ENCODE measurements at places on chromosomes 16 and 17. TPM values are rescaled to one million over a fixed set of nuclear protein-coding genes. Genes with fewer than 3 reads are reported as not detected.

DNA sequence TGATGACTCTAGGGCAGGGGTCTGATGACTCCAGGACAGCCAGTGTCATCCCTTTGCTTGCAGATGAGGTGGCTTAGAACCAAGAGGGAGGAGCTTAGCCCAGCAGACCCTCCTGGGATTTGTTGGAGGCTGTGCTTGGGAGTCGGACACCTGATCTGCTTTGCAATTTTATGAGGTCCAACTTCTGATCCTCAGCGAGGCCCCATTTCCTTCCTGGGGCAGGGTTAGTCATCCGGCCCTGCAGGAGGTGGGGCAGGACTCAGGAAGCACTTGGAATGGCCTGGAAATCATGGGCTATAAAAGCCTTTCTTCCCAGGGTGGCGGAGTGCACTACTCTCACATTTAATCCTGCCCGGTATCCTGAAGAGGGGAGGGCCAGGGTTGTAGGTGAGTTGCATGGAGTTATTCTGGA, 168.5 kb downstream of the MSI2 start:
- H3K36me3 ChIP-seq: peaks cover 8% of the 10 kb centered on the region
- H3K27me3 ChIP-seq: no peaks in the 10 kb centered on the region
- no peak overlapping the region for H3K4me3 ChIP-seq
- no peak overlapping the region for H3K27ac ChIP-seq
- H3K4me1 ChIP-seq: peaks cover 15% of the 10 kb centered on the region

DNA sequence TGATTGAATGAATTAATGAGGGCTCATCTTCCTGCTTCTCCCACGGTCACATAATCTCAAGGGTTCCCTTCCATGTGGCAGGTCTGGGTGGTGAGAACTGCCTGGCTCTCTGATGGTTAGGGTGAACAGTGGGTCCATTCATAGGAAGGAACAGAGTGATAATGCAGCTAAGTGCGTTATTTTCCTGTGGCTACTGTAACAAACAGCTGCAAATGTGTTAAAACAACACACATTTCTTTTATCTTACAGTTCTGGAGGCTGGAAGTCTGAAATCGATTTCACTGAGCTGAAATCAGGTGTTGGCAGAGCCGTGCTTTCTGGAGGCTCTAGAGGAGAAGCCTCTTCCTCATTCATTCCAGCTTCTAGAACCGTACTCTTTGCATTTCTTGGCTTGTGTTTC, 95.3 kb downstream of the BMERB1 start:
- DNase-seq: no peak
- H3K27ac ChIP-seq: no peak overlapping the region
- H3K4me3 ChIP-seq: no peak overlapping the region

DNA sequence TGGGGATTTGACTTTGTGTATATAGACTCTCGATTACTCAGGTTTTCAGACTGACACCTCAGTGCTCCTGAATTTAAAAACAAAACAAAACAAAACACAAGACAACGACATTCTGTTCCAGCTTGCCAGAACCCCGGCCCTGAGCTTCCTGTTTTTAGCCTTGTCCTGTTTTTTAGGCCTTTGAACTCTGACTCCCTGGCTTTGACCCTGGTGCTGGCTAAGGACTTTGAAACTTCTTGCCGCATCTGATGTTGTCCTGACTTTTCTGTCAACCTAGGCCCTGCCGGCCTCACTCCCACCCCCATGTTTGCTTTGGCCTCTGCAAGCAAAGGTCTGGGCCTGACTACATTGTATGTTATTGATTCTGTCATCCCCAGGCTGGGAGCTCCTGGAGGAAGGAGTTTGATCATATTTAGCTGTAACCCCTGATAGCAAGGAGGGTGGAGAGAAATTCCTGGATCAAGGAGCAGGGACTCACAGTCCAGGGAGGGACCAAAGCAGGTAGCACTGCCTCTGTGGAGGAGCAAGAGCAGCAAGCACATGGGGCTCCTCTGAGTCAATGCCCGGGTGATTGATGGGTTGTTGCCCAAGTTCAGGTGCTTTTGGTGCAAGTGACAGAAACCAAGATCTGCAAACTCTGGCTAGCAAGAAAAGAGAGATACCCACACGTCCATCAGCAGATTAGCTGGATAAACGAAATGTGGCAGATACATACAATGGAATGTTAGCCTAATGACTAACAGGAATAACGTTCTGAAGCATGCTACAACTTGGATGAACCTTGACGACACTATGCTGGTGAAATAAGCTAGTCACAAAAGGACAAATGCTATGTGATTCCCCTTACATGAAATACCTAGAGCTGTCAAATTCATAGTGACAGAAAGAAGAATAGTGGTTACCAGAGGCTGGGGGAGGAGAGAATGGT, 7.7 kb downstream of the CCL16 start:
- H3K27me3 ChIP-seq: peaks cover 6% of the 10 kb centered on the region
- peaks cover 7% of the 10 kb centered on the region for H3K4me1 ChIP-seq
- H3K36me3 ChIP-seq: no peaks in the 10 kb centered on the region
- no peak overlapping the region for H3K27ac ChIP-seq
- no peak overlapping the region for H3K4me3 ChIP-seq

GRCh38 chr16:84970447-84971127, 40.7 kb downstream of the ZDHHC7 start:
- no peak overlapping the region for H3K27ac ChIP-seq
- peaks cover 2% of the 10 kb centered on the region for H3K27me3 ChIP-seq
- no peak overlapping the region for H3K4me3 ChIP-seq
- DNase-seq: peak; percentile 84
- peaks cover 6% of the 10 kb centered on the region for H3K36me3 ChIP-seq

The FOXN1 gene
- not detected for total RNA-seq

DNA sequence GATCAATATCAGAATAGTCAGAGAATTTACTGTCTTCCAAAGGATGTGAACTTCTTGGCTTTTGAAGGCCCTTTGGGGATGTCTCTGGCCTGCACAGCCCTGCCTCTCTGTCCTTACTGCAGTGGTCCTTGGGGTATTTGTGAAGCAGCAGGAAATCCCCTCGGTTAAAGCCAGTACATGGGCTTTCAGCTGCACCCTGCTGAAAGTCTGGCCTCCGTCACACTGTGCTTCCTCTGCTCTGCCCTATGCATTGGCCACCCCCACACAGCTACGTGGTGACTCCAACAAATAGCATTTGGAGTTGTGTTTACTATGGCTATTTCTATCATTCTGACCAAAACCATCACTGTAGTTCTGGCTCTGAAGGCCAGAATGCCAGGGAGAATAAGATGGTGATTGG, 21.2 kb downstream of the SYCE1L start:
- no peaks in the 10 kb centered on the region for H3K27me3 ChIP-seq
- H3K27ac ChIP-seq: no peak overlapping the region
- no peak overlapping the region for H3K4me3 ChIP-seq
- DNase-seq: no peak
- no peaks in the 10 kb centered on the region for H3K4me1 ChIP-seq
- H3K36me3 ChIP-seq: no peaks in the 10 kb centered on the region

DNA sequence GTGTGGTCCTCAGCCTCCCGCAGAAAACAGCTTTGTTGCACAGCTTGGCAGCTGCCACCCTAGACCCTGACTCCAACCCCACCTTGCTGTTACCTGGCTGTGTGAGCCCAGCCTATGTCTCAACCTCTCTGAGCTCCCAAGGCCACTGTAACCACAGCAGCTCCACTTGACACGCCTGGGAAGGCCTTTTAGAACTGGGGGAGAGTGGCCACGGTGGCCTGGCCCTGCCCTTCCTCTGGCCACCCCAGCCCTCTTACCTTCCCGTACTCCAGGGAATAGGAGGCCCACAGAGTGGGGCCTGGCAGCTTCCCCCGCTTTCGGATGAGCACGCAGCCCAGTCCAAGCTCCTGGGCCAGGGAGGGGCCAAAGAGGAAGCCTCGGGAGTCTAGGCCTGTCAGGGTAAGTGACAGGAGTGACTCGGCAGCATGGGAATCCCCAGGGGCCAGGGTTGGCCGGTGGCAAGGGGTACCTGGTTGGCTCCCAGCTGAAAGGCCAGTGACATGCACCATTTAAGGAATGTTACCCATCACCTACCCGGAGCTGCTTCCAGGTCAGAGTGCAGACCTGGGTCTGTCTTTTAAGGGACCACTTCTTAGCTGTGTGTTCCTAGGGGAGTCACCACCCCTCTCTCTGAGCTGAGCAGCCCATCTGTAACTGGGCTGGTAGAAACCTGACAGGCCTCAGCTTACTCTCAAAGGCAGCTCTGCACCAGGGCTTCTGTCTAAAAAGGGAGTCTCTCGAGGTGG, 1.4 kb downstream of the APRT start:
- H3K27me3 ChIP-seq: no peaks in the 10 kb centered on the region
- peaks cover 41% of the 10 kb centered on the region for H3K4me1 ChIP-seq
- peak overlapping the region; percentile 93 for H3K27ac ChIP-seq
- H3K36me3 ChIP-seq: peaks cover 44% of the 10 kb centered on the region
- peak overlapping the region; percentile 85 for H3K4me3 ChIP-seq

The TAT gene
- total RNA-seq: not detected

The TEKT5 gene
- not detected for total RNA-seq

The KRT20 gene
- not detected for total RNA-seq

DNA sequence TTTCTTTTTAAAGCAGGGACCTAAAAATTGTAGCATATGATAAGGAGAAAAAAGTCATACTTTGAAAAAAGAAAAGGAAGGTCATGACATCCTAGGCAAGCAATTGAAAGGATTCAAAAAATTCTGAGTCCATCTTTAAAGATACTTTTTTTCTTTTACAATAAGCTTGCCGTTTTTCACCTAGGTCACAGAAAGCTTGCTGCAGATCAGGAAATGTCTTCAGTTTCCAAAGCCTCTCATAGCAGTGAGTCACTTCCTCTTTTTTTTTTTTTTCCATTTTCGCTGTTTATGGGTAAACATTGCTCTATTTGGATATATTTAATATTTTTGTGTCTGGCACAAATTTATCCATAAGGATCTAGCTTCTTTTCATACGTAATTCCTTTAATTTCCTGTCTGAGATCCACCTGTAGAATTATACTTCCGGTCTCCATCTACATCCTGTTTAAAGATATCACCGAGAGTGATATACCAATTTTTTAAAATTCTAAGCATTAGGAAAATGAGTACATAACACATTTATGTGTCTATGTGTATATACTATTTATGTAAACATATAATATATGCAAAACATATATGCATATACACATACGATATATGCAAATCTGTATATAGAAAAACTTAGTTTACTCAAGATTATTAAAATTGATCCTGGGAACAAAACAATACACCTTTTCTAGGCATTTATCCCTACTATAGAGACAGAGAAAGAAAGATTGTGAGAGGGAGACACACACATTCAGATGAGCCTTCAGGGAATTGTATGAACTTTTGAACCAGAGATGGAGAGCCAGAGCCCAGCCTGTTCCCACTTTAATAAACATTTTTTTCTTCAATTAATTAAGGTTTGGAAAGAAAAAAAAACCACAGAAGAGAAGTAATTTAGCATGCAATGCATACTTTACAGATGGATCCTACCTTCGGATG, 134.4 kb downstream of the SKAP1 start:
- peaks cover 17% of the 10 kb centered on the region for H3K36me3 ChIP-seq
- no peak for DNase-seq

The DPEP2 gene
- 5.9 TPM for total RNA-seq

DNA sequence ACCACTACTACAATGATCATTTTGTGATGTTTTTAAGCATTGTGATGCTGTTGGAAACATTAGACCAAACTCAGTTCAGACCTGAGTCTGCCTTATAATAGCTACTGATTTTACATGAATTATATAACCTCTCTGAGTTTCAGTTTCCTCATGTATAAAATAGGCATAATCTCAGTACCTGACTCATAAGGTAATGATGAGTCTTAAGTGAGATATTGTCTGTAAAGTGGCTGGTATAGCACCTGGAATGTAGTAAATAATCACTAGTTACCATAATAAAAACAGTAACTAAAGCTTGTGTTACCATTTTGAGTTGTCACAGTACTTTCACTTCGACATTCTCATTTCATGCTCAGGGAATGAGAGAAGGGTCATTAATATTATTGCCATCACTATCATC, 381.5 kb upstream of the SALL1 start:
- H3K4me3 ChIP-seq: no peak overlapping the region
- H3K27me3 ChIP-seq: no peaks in the 10 kb centered on the region
- no peaks in the 10 kb centered on the region for H3K4me1 ChIP-seq
- H3K27ac ChIP-seq: no peak overlapping the region
- DNase-seq: no peak

The NGFR gene
- total RNA-seq: not detected

- H3K4me1 ChIP-seq: peaks cover 45% of the 10 kb centered on the region
- no peak overlapping the region for H3K4me3 ChIP-seq
- peaks cover 26% of the 10 kb centered on the region for H3K36me3 ChIP-seq
- no peak for DNase-seq
Measured at GRCh38 chr16:84717484-84717883, 17.7 kb downstream of the USP10 start.

The SLC22A31 gene
- not detected for total RNA-seq

The WNT9B gene
- not detected for total RNA-seq

GRCh38 chr17:58402679-58403078, 14.7 kb downstream of the RNF43 start:
- H3K4me1 ChIP-seq: peaks cover 20% of the 10 kb centered on the region
- H3K27ac ChIP-seq: no peak overlapping the region
- DNase-seq: no peak
- H3K4me3 ChIP-seq: no peak overlapping the region
- H3K27me3 ChIP-seq: peaks cover 2% of the 10 kb centered on the region

GRCh38 chr17:28407130-28407973, 1.3 kb upstream of the SLC46A1 start:
- no peaks in the 10 kb centered on the region for H3K36me3 ChIP-seq
- no peak overlapping the region for H3K4me3 ChIP-seq
- peaks cover 23% of the 10 kb centered on the region for H3K27me3 ChIP-seq
- peaks cover 8% of the 10 kb centered on the region for H3K4me1 ChIP-seq
- no peak overlapping the region for H3K27ac ChIP-seq

- H3K4me1 ChIP-seq: no peaks in the 10 kb centered on the region
- no peak overlapping the region for H3K4me3 ChIP-seq
- no peak overlapping the region for H3K27ac ChIP-seq
- H3K36me3 ChIP-seq: no peaks in the 10 kb centered on the region
- H3K27me3 ChIP-seq: peaks cover 2% of the 10 kb centered on the region
- DNase-seq: no peak
Measured at GRCh38 chr16:17850581-17851250, 380.0 kb upstream of the XYLT1 start.

DNA sequence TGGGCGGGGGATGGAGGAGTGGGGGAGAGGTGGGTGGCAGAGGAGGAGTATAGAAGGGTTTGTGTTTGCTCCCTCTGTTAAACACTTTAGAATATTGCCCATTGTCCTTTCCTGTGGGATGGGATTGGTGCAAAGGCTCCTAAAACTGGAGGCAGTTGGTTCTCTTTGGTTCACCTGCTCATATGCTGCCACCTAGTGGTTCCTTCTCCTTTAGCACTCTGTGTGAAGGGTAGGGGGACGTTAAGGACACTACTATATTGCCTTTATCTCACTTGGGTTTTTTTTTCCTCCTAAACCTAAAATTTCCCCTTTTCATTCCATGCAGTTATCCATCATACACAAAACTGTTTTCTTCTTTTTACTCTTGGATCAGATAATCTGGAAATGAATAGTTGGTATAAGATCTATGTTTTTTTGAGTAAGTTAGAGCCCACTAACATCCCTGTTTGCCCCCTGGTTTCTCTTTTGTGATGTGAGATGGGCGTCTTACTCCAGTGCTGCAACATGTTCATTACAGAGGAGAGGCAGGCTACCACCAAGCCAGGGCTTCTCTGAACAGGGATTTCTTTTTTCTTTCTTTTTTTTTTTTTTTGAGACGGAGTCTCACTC, 23.8 kb downstream of the SNX11 start:
- H3K36me3 ChIP-seq: peaks cover 18% of the 10 kb centered on the region
- H3K27ac ChIP-seq: peak overlapping the region; percentile 39
- H3K4me3 ChIP-seq: no peak overlapping the region

The HS3ST3B1 gene
- 9.9 TPM for total RNA-seq

GRCh38 chr17:60157487-60158040, 7.8 kb downstream of the CA4 start:
- H3K36me3 ChIP-seq: no peaks in the 10 kb centered on the region
- H3K4me1 ChIP-seq: no peaks in the 10 kb centered on the region
- peaks cover 10% of the 10 kb centered on the region for H3K27me3 ChIP-seq
- DNase-seq: no peak

The ITGA3 gene
- 7.9 TPM for total RNA-seq

All from activated CD8-positive, alpha-beta T cell treated with anti-CD3 and anti-CD28 coated beads, Interleukin-2, amount 10 ng/mL, durations not matched to agents 7 days and 5 days (primary cell).